Liver (tissue), 10 donors: ENCODE measurements at places on chromosomes 3 and 15. TPM values are rescaled to one million over a fixed set of nuclear protein-coding genes. Genes with fewer than 3 reads are reported as not detected.

- DNase-seq: no peak
Observed at GRCh38 chr3:194092881-194093301, 43.1 kb upstream of the HES1 start.

The BAHD1 gene
- total RNA-seq: 6.3 TPM

DNA sequence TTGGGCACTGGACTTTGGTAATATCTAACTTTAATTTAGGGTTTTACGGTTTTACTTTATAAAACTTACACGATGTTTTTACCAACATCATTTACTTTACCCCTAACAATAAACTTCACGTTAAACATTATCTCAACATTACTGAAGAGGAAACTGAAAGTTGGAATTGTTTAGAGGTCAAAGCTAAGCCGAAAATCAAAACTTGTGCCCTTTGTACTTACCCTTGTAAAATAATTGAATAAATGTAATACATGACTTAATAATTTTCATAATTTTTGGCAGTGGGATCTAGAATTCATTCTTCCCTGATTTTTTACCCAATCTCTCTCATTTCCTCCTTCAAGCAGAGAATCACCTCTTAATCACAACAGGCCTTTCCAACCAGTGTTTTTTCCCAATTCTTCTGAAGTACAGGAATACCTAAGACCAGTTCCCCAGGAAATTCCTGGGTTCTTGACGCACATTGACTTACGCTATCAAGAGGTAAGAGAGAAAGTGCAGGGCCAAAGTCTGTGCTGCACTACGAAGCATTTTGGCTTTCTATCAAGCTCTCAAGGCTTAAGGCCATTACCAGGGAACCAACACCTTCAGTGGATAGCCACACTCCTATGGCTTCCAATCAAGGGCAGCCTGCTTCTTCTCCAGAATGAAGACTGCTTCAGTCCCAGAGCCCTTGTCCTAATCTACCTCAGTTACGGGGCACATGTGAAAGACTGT is 11.9 kb upstream of the SEMA6D start:
- DNase-seq: no peak

The ECT2 gene
- 32.4 TPM for total RNA-seq

DNA sequence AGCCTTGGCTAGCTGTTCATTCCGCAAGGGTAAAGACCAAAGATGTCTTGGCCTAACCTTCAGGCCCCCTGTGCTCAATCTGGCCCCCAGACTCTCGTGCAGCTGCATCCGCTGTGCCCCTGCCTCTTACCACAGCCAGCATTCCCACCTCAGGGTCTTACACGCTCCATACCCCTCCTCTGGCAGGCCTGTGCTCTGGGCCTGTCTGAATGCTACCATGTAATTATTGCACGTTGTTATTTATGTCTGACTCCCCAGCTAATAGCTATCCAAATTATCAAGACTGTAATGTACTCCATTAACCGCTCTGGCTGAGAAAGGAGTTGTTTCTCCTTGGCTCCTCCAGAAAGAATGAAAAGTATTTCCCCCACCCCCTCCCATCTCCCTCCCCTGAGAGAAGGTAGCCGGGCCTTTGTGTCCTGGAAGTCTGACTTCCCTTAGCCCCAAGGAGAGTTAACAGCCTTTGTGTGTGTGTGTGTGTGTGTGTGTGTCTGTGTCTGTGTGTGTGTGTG is 54.5 kb upstream of the UBE2E1 start:
- DNase-seq: no peak

The PCBP4 gene
- total RNA-seq: 4.9 TPM

The TEX9 gene
- total RNA-seq: 1.4 TPM

DNA sequence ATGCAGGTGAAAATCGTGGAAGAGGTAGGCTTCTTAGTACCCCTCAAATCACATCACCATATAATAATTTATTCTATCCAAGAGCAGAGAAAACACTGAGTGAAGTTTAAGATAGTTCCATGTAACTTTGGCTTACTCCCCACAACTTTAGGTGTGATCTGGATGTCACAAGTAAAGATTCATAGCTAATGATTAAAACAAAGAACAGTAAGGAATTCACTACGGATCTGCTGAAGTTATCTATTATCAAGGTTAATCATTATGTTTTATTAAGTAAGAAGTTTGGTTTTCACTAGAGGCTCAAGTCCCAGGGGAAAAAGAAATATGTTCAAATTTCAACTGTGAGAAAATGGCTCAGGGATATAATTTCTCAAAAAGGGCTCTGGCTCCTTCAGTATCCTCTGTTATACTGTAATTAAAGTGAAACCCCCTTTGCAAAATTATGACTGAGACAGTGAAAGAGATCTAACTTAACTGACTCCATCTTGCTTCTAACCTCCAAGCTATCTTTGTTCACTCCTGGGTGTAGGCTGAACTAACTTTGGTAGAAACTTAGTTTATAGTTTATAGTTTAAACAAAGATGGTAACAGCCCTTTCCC is 17.1 kb downstream of the CD80 start:
- no peak for DNase-seq

DNA sequence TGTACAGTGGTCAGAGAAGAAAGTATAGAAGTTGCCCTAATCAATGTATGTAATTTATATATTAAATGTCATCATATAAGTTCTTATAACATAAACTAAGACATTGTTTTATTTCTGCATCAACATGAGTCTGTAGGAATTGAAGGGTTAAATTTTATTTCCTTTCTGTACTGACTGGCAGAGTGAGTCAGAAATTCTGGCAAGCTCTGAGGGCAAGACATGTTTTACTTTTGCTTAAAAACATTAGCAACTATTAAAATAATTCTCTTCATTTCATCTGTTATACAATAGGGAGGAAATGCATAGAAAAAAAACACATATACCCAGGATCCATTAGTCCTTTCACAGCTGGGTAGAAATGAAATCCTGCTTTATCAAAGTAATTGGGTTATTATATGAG is 171.4 kb upstream of the ALCAM start:
- no peak for DNase-seq
